ENCODE measurements at places on chromosomes 6 and 20. TPM values are rescaled to one million over a fixed set of nuclear protein-coding genes. Genes with fewer than 3 reads are reported as not detected.

DLGAP4 gene
- total RNA-seq, result 32.3 TPM

SLC22A2 gene
- total RNA-seq, result not detected

DNA sequence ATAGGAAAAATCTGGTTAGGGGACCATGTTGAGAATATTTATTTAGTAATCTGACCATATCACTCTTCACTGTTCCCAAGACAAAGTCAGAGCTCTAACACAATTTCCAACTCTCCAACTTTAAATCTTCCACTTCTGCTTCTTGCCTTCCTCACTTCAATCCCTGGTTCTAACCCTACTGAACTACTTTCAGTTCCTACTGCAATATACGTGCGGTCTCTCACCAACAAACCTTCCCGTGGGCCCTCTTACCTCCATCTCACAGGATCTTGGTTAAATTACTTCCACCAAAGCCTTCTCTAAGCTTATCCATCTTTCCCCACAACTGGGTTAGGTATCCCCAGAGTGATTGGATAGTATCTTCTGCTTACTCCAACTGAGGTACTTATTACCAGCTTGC is 8.0 kb downstream of the EIF2S2 start:
- no peak for DNase-seq

- DNase-seq, result no peak
Measured at GRCh38 chr20:13259921-13260320, 38.8 kb downstream of the ISM1 start.

GRCh38 chr20:11193241-11193640 is 519.4 kb upstream of the JAG1 start:
- peak; percentile 15 for DNase-seq

GRCh38 chr6:24902782-24903181 is 33.0 kb downstream of the RIPOR2 start:
- peak; percentile 94 for DNase-seq

Measured in IMR-90 (cell line).